ENCODE measurements at places on chromosomes 4 and X. TPM values are rescaled to one million over a fixed set of nuclear protein-coding genes. Genes with fewer than 3 reads are reported as not detected.

GRCh38 chr4:29581457-29581856 lies 1138.7 kb upstream of the PCDH7 start:
- H3K36me3 ChIP-seq: no peaks in the 10 kb centered on the region
- no peak for DNase-seq
- no peaks in the 10 kb centered on the region for H3K27me3 ChIP-seq

DNA sequence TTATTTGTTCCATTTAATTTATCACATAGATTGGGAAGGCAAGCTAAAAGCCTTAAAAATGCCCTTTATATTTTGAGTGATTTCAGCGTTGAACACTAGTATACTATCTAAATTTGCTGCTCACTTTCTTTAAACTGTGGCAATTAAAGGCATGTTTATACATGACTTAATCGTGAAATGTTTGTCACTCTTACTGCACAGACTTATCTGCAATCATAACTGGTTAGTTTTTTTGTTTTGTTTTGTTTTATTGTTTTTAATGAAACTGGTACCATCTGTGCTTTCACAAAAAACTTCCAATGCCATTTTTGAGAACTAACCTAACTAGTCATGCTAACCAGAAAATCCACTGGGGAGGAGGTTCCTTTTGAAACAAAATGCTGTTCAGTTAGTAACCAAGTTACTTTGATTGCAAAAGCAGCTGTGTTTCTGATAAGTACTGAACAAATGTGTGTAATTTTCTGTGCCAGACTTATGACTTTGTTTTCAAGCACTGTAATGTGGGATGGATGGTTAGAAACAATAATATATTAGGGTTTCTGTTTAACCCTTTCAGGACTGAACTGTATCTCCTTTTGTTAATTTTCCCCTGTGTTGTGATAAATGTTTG lies 56.1 kb downstream of the CCKAR start:
- H3K4me1 ChIP-seq: no peaks in the 10 kb centered on the region
- H3K4me3 ChIP-seq: no peak overlapping the region
- peaks cover 55% of the 10 kb centered on the region for H3K36me3 ChIP-seq
- peak overlapping the region; percentile 18 for H3K27ac ChIP-seq
- no peak for DNase-seq

- H3K27me3 ChIP-seq: no peaks in the 10 kb centered on the region
- DNase-seq: no peak
- no peaks in the 10 kb centered on the region for H3K36me3 ChIP-seq
- H3K27ac ChIP-seq: no peak overlapping the region
Observed at GRCh38 chr4:81746071-81746470, 274.4 kb upstream of the RASGEF1B start.

DNA sequence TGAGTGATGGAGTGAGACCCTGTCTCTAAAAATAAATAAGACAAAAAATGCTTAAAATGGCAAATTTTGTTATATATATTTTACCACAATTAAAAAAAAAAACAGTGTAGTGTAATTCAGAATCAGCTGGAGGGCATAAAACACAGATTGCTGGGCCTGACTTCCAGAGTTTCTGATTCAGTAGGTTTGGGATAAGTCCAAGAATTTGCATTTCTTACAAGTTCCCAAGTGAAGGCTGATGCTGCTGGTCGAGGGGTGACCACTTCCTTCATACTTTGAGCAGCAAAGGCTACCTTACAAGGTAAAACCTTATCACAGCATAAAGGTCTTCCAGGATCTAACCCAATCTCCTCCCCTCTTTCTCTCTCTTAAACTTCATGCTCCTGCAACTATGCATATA lies 40.7 kb downstream of the KLHL8 start:
- no peaks in the 10 kb centered on the region for H3K36me3 ChIP-seq
- no peak overlapping the region for H3K4me3 ChIP-seq
- H3K4me1 ChIP-seq: no peaks in the 10 kb centered on the region
- H3K27ac ChIP-seq: no peak overlapping the region
- DNase-seq: no peak

DNA sequence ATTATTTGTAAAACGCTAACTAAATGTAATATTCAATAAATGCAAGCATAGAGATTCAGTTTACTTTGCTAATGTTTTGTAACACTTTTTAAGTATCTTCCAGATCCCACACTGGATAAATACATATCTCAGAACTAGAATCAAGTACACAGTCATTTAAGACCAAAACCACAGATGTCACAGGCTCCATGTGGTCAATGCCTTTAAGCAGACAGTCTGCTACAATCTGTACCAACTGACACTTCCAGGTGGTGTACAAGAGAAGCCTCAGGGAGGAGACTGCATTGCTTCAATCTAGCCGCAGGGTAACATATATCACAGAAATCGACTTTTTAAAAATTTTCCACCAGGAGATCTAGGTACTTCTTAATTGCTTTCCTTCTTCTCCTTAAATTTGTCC lies 229.6 kb upstream of the DIAPH2 start:
- H3K36me3 ChIP-seq: no peaks in the 10 kb centered on the region
- H3K27ac ChIP-seq: no peak overlapping the region
- no peak for DNase-seq
- no peaks in the 10 kb centered on the region for H3K4me1 ChIP-seq

GRCh38 chr4:143351149-143351691 lies 14.5 kb downstream of the GAB1 start:
- H3K4me3 ChIP-seq: no peak overlapping the region
- peaks cover 4% of the 10 kb centered on the region for H3K36me3 ChIP-seq
- DNase-seq: peak; percentile 42
- peaks cover 6% of the 10 kb centered on the region for H3K4me1 ChIP-seq

- H3K27ac ChIP-seq: no peak overlapping the region
- H3K36me3 ChIP-seq: no peaks in the 10 kb centered on the region
- DNase-seq: no peak
- no peak overlapping the region for H3K4me3 ChIP-seq
- no peaks in the 10 kb centered on the region for H3K27me3 ChIP-seq
Observed at GRCh38 chr4:88830598-88830997, 133.0 kb upstream of the NAP1L5 start.

DNA sequence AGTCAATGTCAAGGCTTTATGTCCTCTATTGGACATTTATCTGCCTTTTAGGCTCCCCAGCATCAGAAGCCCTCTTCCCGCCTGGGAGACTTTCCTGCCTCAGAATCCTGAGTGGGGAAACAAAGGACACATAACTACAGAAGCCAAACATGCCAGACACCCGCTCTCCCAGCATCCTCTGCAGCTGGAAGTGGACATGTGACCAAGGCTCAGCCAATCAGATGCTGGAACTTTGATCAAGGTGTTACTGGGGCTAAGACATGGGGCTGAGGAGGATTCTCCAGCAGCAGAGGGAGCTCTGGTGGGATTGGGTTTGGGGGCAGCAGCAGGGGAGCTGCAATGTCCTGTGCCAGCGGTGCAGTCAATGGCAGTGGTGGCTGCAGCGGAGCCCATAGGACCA lies 19.5 kb downstream of the SLC2A9 start:
- no peaks in the 10 kb centered on the region for H3K4me1 ChIP-seq
- H3K36me3 ChIP-seq: no peaks in the 10 kb centered on the region
- no peaks in the 10 kb centered on the region for H3K27me3 ChIP-seq
- DNase-seq: no peak
- H3K27ac ChIP-seq: no peak overlapping the region
- H3K4me3 ChIP-seq: no peak overlapping the region

Gene SULT1E1
- not detected for total RNA-seq

Gene MAGEC2
- total RNA-seq: not detected
